H1 (cell line): ENCODE measurements at places on chromosomes 4 and X.

- DNase-seq = no peak
These were observed 35.2 kb upstream of the TADA2B start for GRCh38 chr4:7007944-7008343.

DNA sequence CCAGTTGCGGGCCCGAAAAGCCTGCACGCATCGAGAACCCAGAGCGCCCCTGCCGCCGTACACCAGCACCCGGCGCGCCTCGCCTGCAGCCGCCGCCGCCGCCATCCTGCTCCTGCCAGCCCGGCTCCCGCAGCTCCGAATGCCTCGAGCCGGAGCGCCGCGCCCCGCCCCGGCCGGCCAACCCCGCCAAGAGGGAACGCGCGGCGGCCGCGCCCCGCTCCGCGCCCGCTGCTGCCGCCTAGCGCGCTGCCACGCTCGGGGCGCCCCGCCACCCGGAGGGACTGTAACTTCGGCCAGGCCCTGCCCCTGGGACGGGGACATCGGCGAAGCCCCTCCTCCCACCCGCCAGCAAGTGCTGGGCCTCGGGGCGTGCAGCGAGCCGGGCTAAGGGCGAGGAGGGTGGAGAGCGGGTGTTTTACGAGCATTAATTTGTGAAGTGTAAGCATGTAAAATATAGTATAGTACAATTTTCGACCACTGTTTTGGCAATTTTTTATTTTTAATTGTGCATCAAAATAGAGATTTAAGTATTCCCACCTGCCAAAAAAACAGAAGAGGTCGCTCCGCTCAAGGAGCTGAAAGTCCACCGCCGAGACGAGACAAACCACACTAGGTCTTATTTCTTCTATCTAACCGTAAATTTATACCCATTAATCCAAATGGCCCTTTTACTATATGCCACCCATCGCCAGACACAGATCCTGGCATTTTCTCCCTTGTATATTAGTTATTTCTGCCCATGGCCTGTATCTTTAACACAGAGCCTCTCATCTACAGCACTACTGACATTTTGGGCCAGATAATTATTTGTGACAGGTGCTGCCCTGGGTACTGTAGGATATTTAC, at the start of gene QDPR:
Gene QDPR, minus strand, starts transcription at position 141 of the 846 bp plus-strand sequence. Its CDS starts 36 bp downstream, at position 105.
- peak; percentile 85 for DNase-seq

GRCh38 chr4:72136429-72136828, 104.6 kb downstream of the NPFFR2 start:
- no peak for DNase-seq

DNA sequence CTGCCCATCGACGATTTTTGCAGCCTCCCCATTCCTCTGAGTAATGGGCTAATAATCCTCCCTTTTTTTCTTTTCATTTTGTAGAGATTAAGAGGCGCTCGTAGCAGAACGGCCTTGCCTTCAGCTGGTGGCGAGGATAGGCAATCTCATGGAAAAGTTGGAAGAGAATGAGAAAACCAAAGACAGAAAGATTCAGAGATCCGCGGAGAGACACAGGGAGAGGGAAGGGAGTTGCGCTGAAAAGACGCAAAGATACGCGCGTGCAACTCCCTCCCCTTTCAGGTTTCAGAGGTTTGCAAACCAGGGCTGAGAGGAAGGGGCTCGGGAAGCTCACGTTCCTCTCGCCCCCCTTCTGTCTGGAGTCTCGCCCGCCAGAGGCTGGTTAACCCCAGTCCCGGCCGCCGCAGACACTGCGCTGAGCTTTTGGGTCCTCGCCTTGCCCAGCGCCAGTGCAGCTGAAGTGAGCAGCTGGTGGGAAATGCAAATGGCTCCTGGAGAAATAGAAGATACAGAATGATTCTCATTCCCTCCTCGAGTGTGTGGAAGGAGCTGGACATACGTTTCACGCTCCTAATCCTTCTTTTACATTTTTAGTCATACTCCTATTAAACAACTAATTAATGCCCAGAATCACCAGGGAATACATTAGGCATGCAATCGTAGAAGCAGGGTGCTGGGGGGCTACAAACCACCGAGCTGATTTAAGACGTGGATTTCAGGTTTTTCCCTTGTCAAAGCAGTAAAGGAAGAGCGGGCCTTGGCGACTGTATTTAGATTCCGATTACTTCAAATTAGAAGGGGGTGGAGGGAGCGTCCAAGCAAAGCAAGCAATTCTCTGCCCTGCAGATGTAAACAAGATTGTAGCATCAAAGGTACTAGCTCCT, 16.6 kb upstream of the PITX2 start:
- DNase-seq = peak; percentile 65

- no peak for DNase-seq
These were observed 14.9 kb downstream of the VBP1 start for GRCh38 chrX:155231163-155231562.

DNA sequence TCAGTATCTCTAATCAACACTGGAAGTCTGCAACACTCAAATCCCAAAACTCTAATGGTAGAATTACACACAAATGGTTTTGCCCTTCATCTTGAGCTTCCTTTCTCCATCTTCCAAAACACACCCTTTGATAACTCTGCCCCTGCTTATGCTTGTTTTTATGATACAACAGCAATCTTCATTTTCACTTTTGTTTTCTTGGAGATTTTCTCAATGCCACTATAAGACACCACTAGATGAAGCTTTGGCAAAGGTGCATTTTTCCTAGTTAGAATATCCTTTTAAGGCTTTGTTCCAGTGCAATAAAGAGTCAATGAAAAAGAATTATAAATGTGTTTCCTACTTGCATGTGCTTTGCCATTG, 472.4 kb upstream of the NWD2 start:
- DNase-seq = no peak

GRCh38 chr4:140367738-140368137, 5.7 kb upstream of the SCOC start:
- no peak for DNase-seq

DNA sequence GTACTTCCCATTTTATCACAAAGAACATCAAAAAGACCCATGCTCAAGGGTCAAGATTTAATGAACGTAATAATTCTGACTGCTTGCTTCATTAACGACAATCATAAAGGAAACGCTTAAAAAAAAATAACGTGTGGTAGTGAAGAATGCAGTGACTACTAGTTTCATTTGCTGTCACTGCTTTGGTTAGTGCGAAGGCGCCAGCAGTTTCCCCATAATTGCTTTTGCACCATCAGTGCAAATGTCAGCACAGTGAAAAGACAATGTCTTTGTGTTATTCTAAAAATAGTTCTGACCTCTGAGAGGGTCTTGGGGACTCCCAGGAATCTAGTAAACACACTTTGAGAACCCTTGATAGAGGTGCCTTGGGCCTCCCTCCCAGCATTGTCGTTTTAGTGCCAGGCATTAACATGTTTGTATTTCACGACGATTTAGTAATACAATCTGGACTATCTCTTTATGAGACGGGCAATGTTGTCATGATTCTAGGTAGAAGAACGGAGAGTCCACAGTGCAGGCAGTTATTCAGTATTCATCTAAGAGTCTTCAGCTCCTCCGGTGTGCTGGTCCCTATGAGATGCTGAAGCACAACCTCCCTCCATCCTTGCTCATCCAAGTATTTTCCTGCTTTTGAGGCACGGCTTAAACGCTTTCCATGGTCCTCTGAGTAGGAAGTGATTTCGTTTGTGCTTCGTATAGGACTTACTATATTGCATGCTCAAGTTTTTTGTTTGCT, 71.0 kb downstream of the AFF1 start:
- DNase-seq = no peak

DNA sequence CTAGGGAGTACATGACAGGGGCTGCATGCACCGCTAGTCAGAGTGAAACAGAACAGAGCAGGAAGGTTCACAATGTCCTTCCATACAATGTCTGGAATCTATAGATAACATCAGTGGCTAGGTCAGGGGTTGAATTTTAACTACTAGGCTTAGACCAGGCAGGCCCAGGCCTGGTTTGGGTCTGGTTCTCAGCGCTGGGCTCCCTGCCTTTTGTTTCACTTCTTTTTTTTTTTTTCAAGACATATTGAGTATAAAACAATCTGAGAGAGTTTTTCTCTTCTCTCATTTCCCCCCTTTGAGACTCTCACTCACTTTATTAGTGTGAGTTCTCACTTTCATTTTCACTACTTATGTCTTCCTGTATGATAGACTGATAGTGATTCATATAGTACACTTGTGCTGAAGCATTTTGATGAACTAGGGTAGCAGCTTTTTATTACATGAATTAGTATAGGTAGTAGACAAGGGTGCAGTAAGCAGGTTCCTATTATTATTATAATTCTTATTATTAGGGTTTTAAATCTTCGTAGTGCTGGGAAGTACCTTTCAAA, 120.0 kb upstream of the ZDHHC15 start:
- DNase-seq = no peak

- no peak for DNase-seq
These were observed 150.2 kb downstream of the SHROOM3 start for GRCh38 chr4:76585272-76585671.

DNA sequence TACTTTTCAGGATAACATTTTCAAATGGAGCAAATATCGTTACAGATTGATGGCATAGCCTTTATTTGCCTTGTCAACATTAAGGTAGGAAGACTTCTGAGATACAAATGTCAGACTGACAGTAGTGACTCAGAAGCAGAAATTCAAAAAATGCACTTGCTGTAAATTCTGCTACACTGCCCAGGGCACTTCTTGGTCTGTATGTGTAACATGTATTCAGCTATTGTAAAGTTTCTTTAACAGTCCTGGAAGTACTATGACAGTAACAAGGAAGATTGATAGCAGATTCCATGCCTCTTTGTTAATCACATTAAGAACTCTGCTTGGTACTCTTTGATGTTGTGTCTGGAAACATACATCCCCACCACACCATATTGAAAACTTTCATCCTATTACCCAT, 69.6 kb upstream of the PCDH18 start:
- DNase-seq = no peak

DNA sequence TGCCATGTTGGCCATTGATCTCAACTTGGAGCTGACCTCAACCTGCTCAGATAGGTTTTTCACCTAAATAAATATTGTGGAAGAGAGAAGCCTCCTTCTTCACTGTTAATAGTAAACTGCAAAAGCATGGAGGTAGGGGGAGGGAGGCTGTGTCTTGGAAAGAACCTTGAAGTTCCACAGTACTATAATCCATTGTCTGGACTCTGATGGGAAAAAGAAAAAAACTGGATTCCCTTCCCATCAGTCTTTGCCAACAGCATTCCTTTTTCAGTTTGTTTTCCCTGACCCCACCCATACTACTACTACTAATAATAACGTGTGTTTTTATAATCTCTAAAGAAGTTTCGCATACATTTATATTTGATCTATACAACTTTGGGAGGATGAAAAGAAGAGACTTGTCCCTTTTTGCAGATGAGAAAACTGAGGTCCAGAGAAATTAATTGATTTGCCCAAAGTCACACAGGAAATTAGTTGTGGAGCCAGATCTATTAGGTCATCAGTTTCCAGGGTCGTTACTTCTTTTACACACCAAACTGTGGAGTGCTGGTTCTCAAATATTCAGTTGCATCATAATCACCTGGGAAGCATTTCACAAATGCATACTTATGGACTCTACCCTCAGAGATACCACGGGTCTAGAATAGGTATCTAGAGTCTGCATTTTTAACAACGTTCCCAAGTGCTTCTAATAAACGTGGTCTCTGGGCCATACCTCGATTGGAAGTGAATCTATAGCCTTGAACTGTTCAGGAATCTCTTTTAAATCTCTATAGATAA, 59.1 kb downstream of the LUZP4 start:
- no peak for DNase-seq

GRCh38 chr4:55005910-55006309, 119.5 kb downstream of the KDR start:
- no peak for DNase-seq

GRCh38 chr4:168265327-168265726, 53.2 kb downstream of the DDX60 start:
- DNase-seq = no peak

DNA sequence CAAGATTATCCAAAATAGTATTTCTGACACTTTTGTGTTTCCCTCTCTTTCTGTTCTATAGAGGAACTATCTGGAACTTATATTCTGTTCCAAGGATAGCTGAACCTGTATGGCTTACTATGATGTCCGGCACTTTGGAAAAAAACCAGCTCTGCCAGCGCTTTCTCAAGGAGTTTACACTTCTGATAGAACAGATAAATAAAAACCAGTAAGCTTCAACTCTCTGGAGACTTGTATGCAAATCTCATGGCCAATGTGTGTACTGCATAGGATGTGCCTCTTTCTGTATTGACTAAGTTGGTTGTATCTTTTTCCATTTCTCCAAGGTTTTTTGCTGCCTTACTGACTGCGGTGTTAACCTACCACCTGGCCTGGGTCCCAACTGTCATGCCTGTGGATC, 92.5 kb downstream of the FNIP2 start:
- DNase-seq = no peak

DNA sequence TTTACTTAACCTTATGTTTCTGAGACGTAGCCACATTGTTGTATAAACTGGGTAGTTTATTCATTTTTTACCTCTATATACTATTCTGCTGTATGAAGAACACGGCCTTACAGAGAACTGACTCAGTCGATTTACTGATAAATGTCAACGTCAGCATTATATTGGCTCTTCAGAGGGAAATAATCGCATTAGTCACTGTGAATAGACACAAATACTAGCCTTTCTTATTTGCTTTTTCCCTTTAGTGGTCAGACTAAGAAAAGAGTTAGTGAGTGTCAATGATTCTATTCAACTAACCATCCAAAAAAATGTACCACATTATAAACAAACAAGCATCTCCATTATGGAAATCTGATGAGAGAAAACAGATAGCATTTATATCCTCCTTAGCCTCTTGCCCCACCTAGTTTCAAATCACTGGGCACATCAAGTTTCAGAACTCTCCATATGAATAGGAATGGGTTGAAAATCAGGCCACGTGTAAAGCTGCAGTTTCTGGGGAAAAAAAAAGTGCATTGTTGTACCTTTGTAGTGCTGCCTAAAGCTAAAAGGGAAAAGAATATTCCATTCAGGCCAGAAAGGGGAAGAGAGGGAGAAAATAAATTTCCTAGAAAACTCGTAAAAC, 146.7 kb upstream of the VCX3A start:
- DNase-seq = no peak

GRCh38 chr4:71009086-71009485, 15.6 kb downstream of the DCK start:
- no peak for DNase-seq

- DNase-seq = no peak
These were observed 7.3 kb downstream of the NAP1L5 start for GRCh38 chr4:88690355-88690754.

DNA sequence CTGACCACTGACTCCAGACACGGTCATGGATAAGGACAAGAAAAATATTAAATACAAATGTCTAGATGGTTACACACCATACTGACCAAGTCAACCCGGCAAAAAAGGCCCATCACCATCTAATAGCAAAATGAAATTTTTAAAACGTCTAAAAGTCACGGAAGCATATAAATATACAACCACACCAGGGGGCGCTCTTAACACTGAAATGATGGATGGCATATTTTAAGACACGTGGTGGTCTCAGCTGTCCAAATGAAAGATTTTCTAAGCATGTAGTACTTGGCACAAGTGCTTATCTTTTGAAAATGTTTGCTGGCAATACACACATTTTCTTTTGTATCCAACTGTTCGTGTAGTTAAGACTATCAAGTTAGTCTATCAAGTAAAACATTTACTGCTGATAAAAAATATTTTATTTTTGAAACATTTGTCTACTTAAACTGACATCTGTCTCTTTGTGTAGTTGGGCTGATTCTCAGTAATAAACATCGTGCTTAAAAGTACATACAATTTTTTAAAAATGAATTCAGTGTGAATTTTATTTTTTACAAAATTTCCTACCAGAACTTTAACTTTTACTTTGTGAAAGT, 64.6 kb downstream of the COX7B2 start:
- no peak for DNase-seq
